ENCODE measurements at places on chromosomes 4 and X. TPM values are rescaled to one million over a fixed set of nuclear protein-coding genes. Genes with fewer than 3 reads are reported as not detected.

GRCh38 chrX:68372665-68373064 lies 60.6 kb downstream of the OPHN1 start:
- no peak for DNase-seq
- H3K27me3 ChIP-seq, result no peaks in the 10 kb centered on the region

GRCh38 chr4:141686146-141686775 lies 49.9 kb downstream of the IL15 start:
- no peaks in the 10 kb centered on the region for H3K4me1 ChIP-seq
- H3K36me3 ChIP-seq, result no peaks in the 10 kb centered on the region
- H3K27me3 ChIP-seq, result no peaks in the 10 kb centered on the region
- DNase-seq, result no peak
- H3K27ac ChIP-seq, result no peak overlapping the region

DNA sequence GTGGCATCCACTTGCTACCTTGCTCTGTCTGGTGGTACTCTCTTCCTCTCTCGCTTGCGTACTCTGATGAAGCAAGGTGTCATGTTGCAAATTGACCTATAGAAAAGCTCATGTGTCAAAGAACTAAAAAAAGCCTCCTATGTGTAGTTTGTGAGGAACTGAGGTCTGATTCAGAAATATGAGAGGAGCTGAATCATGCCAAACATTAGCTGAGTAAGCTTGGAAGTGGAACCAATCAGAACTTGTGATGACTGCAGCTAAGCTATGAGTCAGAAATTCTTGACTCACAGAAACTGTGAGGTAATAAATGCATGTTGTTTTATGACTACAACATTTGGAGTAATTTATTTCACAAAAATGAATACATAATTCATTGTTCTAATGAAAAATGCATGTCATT lies 2138.8 kb downstream of the PCDH7 start:
- H3K4me3 ChIP-seq, result no peak overlapping the region
- DNase-seq, result no peak
- no peak overlapping the region for H3K27ac ChIP-seq
- H3K4me1 ChIP-seq, result no peaks in the 10 kb centered on the region
- H3K36me3 ChIP-seq, result no peaks in the 10 kb centered on the region
- no peaks in the 10 kb centered on the region for H3K27me3 ChIP-seq

DNA sequence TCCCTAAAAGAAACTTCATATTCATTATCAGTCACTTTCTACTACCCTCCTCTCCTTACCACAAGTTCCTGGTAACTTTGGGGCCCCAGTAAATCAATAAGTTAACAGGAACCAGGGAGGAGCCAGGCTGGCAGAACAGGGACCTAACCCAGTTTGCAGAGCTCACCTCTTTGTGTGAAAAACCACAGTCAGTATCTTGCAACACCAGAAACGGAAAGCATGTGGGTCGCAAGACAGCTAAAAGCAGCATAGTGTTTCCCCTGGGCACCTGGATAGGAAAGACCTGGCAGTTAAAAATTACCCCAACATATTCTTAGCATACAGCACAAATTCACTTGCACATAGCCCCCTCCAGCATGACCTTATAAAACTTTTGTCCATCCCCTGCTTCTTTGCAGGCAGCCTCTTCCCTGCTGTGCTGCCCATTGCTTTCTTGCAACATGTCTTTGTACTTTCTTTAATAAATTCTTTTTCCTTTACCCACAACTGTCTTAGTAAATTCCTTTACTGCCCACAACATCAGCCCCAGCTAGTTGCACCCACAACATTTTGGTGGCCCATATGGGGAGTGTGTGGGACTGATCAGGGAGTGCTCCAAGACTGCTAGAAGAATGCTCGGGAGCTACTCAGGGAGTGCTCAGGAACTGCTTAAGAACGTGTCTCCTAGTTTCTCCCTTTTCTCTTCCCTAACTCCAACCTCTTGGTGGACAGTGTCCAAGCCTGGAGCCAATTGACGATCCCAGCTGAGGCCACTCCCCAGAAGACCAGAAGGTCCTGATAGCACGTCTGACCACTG lies 83.4 kb downstream of the MSN start:
- peak overlapping the region; percentile 39 for H3K4me3 ChIP-seq
- peak; percentile 63 for DNase-seq
- peaks cover 47% of the 10 kb centered on the region for H3K4me1 ChIP-seq
- H3K36me3 ChIP-seq, result peaks cover 32% of the 10 kb centered on the region
- H3K27me3 ChIP-seq, result no peaks in the 10 kb centered on the region

CFAP47 gene
- not detected for total RNA-seq

MSANTD1 gene
- 0.94 TPM for total RNA-seq

Measured in activated CD4-positive, alpha-beta T cell treated with anti-CD3 and anti-CD28 coated beads, Interleukin-2, amount 10 ng/mL, durations not matched to agents 7 days and 5 days (primary cell).